ENCODE measurements at places on chromosomes 11 and 22. TPM values are rescaled to one million over a fixed set of nuclear protein-coding genes. Genes with fewer than 3 reads are reported as not detected.

LGR4 gene
- 19.4 TPM for total RNA-seq

SYVN1 gene
- 22.2 TPM for total RNA-seq

HBE1 gene
- total RNA-seq = 3.8 TPM

SGSM1 gene
- total RNA-seq = 18.2 TPM

PKDREJ gene
- under 0.01 TPM for total RNA-seq

EFCAB6 gene
- 12.5 TPM for total RNA-seq

KLHDC7B gene
- total RNA-seq = not detected

RFPL2 gene
- not detected for total RNA-seq

ACRV1 gene
- total RNA-seq = 0.31 TPM

SEPTIN3 gene
- total RNA-seq = 227 TPM

ANO9 gene
- total RNA-seq = not detected

SAA1 gene
- not detected for total RNA-seq

RPS3 gene
- total RNA-seq = 622 TPM

MISFA gene
- total RNA-seq = 1.3 TPM

CDKN1C gene
- 21.3 TPM for total RNA-seq

RASL10A gene
- total RNA-seq = 21.3 TPM

POLD3 gene
- total RNA-seq = 27.9 TPM

Measured in parietal lobe (tissue), 2 donors.